ENCODE measurements at places on chromosomes 5 and 9.

DNA sequence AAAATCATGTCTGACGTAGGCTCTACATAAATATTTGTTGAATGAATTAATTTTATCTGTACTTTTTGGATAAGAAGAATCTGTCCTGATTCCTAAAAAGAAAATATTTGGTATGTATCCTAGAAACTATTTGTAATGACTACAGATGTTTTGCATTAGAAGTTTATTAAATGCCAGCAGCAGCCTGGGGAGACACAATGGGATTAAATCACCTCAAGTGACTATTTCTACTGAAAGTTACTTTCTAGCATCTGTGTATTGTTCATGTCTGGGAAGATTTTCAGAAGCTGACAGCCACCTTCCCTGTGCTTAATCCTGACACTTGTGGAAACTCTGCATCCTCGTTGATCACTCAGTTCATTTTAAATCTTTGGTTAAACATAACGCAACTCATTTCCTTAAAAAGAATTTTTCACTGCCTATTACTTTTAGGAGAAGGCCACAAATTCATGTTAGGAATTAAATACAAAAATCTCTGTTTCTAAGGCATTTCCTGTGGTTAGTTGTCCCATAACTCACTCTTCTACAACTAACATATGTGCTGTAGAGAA lies 209.3 kb upstream of the PPP1R2B start:
- DNase-seq = no peak

DNA sequence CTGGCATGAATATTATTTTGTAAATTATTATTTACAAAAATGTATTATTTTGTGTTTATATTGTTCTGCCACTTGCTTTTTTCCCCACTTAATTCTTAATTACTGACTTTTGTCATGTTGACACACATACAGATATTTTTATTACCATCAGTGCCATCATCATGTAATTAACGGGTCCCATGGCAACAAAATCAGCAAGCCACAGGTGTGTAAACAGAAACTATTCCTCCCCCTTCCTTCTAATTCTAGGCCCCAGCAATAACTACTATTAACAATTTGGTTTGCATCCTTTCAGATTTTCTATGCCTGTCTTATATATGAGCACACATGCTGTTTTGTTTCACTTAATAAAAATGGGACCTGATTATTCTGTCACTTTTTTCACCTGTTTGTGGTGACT lies 29.3 kb downstream of the CYFIP2 start:
- no peak for DNase-seq

DNA sequence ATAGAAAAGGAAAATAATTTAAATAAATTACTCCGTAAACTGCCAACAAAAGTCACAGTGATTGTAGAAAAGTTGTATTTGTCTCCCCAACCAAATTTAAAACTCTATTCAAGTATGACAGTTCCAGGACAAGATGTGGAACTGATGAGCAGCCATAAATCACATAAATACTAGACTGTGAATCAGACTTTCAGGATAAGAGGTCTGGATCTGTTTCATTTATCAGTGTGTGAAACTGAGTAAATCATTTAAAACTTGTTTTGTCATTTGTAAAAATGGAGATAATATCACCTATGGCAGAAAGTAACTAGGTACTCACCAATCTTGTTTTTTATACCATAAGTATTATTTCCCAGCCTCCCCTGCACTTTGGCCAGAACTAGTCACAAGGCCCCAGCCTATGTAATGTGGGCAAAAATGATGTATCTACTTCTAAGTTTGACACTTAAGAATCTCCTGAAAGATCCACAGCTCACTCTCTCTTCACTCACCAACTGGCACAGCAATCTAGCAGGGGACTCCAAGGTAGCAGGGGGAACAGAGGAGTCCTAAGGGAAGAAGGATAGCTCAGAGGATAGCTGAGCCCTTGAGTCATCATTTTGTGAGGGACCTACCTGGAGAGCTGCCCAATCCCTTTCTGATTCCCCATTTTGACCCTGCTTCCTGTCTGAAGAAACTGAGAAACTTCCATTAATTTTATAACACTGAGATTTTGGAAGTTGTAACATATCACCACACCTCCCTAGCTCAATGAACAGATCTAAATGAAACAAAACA lies 31.6 kb downstream of the TMEM161B start:
- DNase-seq = no peak

DNA sequence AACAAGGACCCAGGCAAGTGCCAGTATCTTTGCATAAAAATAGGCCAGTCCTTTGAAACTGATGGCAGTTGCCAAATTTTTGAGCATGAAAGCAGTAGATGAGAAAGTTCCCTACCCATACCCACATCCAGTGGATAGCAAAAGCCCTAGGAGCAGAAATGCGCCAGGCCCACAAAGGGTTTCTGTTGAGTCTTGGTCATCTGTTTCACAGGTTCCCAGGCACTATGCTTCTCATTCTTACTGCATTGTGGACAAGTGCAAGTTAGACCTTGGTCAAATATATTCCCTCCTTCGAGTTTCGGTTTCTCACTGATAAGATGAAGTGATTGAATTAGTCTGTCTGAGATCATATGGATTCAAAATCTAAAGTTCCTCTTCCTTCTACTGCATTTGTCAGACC lies 152.3 kb downstream of the NR3C1 start:
- DNase-seq = no peak

- DNase-seq = peak; percentile 57
These were observed 6.1 kb upstream of the DPM2 start for GRCh38 chr9:127943731-127944144.

DNA sequence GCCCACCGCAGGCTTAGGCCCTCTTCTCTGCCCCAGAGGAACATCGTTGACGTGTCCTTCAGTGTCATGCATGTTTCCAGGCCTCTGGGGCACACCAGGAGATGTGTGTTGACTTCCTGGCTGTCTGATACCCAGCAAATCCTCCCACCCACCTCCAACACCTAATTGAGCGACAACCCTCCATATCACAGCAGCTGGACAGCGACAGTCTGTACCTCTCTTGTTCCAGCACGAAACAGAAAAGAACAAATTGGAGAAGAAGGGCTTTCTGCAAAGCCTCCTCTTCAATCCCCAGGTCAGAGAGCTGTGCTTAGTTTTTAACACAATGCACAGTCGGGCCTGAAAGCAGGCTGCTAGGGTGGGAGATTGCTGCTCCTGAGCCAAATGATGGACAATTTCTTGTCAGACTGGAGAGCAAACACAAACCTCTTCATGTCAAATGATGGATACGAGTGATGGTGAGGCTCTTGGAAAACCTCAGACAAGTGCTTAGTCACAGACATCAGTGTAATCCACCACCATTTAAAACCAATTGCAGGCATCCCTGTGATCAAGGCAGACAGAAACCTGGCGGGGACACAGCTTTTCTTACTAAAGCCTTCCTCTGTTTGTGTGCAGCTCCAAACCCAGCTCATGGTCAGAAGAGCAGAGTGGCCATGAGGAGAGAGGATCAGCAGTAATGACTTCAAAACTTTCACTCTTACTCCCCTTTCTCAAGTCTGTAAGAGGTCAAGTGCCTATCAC lies 110.6 kb downstream of the EBF1 start:
- no peak for DNase-seq

DNA sequence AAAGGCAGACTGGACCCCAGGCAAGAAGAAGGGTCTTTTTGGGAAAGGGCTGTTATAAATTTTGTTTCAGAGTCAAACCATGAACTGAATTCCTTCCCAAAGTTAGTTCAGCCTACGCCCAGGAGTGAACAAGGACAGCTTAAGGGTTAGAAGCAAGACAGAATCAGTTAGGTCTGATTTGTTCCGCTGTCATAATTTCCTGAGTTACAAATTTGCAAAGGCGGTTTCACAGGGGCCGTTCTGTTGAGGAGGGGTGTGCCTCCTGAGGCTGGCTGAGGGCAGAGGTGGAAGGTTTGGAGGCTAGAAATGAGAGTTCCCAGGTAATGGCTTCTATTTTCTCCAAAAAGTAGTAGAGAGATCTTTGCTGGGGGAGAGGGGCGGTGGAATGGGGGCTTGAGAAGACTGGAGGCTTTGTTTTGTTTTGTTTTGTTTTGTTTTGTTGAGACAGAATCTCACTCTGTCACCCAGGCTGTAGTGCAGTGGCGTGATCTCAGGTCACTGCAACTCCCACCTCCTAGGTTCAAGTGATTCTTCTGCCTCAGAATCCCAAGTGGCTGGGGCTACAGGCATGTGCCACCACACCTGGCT lies 4.1 kb upstream of the CERCAM start:
- DNase-seq = no peak

GRCh38 chr9:123725389-123725788 lies 204.5 kb downstream of the DENND1A start:
- DNase-seq = no peak

GRCh38 chr5:78293851-78294247 lies 649 bp downstream of the AP3B1 start:
- no peak for DNase-seq

GRCh38 chr5:15995341-15996052 lies 184.1 kb downstream of the MARCHF11 start:
- DNase-seq = no peak

- DNase-seq = no peak
These were observed 47.2 kb upstream of the FABP6 start for GRCh38 chr5:160181965-160182622.

DNA sequence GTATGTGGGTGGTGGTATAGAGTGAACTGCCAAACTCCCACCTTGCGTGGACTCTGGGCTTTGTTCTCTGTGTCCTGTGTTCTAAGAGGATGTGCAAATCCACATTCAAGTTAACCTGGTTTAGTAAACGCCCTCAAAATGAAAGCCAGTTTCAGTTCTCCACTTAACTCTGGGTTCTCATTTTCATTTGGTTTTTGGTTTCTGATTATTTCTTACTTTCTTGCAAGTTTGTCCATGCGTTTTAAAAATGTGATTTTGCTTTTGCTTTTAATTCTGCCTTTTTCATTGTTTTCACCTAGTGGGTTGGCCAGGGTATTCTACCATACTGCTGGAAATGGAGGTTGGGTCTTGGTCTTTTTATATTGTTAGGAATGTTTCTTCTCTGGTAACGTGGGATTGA lies 38.2 kb downstream of the GALNT10 start:
- no peak for DNase-seq
